ELR (cell line): ENCODE measurements at places on chromosomes 1 and 21.

GRCh38 chr1:78464449-78464891 is 26.3 kb upstream of the PTGFR start:
- DNase-seq: peak; percentile 22

- peak; percentile 95 for DNase-seq
Observed at GRCh38 chr1:218660678-218661053, 315.5 kb downstream of the TGFB2 start.

- DNase-seq: no peak
Observed at GRCh38 chr1:209455661-209456358, 127.7 kb upstream of the CAMK1G start.

GRCh38 chr1:178538192-178538916 is 25.4 kb downstream of the TEX35 start:
- peak; percentile 92 for DNase-seq

- no peak for DNase-seq
Observed at GRCh38 chr1:157237981-157238380, 99.8 kb upstream of the ETV3 start.

- peak; percentile 50 for DNase-seq
Observed at GRCh38 chr1:230067871-230068620, 1.0 kb downstream of the GALNT2 start.

DNA sequence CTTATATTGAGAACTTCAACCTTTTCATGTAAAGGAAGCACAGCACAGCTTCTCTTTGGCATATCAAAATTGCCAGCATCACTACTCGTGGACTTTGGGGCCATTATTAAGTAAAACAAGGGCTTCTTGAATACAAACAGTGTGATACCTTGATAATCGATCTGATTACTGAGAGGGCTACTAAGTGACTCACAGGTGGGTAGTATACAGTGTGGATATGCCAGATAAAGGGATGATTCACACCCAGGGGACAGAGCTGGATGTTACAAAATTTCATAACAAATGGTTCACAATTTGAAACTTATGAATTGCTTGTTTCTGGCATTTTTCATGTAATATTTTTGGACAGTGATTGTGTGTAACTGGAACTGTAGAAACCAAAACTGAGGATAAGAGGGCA is 15.4 kb downstream of the HDAC1 start:
- peak; percentile 59 for DNase-seq

GRCh38 chr1:165222580-165222979 is 133.9 kb downstream of the LMX1A start:
- no peak for DNase-seq

DNA sequence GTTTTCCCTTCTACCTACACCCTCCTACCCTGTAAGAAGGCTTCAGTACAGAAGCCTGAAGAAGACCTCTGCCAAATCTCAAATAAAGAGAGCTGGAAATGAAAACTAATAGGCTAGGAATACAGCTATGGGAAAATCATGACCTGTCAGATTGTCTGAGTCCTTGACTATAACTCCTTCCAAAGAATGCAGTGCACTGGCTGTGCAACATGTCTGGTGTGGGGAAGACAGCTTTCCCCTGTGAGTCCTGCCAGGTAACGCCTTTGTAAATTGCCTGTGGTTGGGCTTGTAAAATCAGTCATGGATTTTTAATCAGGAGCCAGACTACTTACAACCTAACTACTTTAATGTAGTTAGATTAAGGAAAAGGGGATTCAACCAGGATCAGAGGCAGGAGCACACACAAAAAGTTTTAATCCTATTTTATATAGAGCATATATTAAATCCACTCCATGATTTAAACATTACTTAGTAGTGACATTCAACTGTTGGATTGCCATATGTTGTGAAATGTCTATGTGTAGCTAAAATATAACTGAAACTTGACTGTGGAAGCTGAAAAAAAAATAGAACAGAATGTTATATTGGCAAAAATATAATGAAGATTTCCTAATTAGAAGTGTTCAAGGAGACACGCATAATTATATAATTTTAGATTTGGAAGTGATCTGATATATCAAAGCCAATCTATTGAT is 1667.8 kb downstream of the KCNT2 start:
- DNase-seq: no peak

DNA sequence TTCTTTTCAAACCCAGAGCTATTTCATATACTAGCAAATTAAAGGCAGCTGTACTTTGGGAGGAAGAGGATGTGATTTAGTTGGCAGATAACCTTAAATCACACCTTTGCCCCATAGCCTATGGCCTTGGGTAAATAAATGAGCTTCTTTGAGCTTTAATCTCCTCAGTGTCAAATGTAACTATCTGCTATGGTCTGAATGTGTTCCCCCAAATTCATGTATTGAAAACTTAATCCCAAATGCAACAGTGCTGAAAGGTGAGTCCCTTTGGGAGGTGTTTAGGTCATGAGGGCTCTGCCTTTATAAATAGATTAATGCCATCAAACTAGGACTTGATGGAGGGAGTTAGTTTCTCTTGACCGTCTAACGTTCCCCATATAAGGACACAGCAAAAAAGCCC is 85.8 kb downstream of the LTN1 start:
- DNase-seq: no peak

GRCh38 chr1:207998691-207999090 is 87.8 kb upstream of the CD34 start:
- no peak for DNase-seq

DNA sequence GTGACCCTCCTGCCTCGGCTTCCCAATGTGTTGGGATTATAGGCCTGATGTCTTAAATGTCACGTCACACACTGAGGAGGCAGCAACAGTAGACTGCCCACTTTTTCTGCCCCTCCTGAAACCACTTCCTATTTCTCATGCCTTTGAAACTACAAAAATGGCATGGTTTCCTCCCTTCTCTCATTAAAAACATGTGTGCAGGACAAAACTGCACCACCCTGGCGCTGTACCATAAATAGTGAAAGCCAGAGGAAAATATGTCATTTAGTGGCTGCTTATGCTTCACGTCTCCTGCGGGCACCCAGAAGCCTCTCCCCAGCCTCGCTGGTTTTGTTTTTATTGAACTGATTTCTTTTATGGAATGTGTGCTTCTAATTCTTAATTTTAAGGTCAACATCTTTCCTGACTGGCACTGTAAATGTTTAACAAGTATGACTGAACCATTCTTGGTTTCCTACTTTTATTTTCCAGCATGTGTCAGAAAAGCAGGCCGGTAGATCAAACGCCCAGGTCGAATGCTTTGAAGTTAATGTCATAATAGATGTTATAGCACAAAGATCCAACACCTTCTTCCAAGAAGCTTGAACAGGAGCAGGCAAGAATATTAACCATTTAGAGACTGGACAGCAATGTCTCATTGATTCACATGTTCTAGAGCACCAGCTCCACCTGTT is 59.6 kb upstream of the C1orf87 start:
- peak; percentile 90 for DNase-seq

DNA sequence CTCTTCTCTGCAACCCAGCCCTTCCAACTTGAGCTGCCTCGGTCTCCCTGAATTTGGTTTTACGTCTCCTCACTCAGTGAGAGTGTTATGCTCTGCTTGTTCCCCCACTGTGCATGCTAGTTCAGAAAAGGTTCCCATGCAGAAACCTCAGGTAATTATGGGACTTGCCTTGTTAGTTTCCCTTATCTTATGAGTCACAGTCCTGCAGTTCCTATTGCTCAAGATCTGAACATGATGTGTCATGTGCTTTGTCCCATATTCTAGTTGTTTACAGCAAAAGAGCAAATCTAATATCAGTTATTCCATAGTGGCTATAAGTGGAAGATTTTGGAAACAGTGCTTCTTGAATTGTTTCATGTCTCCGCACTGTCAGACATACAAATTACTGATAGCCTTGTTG is 74.4 kb downstream of the DUSP10 start:
- DNase-seq: peak; percentile 83

DNA sequence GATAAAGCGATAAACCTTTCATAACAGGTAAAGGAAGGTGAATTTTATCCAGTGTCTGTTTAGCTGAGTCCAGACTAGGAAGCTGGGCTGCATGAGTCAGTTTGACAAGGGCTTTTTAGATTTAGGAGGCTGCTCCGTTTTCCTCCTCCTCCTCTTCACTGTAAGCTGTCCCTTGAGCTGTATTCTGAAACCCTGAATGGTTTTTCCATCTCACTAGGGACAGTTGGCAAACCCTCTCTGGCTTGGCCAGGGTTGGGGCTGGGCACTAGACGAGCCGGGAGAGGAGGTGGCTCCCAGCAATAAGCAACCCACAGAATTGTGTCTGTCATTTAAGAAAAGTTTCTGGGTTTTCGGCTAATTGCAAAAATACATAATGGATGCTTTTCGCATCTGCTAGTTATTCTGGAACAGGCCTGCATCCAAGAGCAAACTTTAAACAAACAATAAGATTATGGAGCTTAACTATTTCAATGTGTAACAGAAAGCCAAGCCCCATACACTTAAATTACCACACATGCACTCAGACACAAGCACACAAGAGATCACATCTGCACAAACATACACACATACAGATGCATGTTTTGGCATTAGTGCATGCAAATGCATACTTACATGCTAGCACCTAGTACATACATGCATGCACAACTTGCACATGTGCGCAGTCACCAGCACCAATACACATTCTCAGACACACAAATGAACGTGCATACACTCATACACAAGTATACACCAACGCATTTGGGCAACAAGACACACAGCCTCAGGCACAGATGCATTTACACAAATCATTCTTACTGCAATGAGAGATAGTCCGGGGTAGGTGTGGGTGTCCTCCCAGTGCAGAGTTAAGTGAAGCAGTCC is 27.8 kb upstream of the FOXE3 start:
- no peak for DNase-seq

GRCh38 chr1:223642237-223642636 is 23.3 kb downstream of the CAPN8 start:
- no peak for DNase-seq

GRCh38 chr1:1157914-1158710 is 15.6 kb upstream of the TTLL10 start:
- peak; percentile 26 for DNase-seq

DNA sequence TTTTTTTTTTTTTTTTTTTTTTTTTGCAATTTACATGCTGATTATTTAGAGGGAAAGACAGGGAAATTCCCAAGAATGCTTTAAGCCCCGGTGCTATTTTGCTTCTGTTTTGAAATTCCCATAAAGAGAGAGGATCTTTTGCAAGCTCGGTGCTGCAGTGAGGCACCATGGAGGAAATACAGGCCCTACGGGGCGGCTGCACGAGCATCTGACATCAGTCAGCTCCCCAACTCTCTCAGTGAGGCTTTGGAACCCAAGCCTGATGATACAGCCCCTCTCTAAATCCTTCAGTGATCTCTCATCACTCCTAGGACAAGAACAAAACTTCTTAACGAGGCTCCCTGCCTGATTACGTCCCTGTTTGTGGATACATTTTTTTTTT is 791 bp upstream of the CHI3L1 start:
- no peak for DNase-seq

DNA sequence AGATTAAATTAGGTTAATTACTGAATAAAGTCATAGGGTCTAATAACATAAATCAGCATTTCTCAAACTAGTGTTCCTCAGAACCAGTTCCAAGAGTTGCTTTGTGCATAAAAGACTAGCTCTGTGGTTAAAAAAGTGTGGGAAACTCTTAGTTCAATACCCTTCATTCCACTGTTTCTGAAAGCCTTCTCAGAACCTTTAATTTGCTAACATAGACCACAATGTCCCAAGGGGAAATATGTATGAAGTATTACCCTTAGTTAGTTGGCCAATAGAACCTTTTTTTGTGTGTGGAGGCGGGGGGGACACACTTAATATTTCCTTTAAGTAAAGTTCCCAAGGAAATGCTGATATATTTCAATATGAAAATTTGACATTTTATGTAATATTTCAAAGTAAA is 20.4 kb downstream of the ODF2L start:
- no peak for DNase-seq

DNA sequence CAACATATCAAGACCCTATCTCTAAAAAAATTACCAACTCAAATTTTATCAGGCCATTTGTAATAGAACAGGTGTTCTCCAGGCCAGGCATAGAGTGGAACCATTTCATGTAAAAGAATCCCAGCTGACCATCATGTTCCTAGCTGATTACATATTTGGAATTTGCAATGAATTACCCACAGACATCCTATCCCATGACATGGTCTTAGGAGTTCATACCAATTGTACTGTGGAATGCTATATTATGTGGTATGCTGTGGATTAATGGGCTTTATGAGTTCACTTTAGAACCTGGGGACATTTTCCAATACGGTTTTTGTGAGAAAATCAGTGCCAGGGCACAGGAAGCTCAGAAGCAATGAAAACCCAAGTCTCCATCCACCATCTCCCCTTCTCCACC is 110.3 kb downstream of the ZNF281 start:
- DNase-seq: no peak

- peak; percentile 5 for DNase-seq
Observed at GRCh38 chr1:104064399-104064798, 314.7 kb downstream of the AMY1C start.

- DNase-seq: no peak
Observed at GRCh38 chr1:39671433-39671792, 494 bp downstream of the NT5C1A start.

- peak; percentile 65 for DNase-seq
Observed at GRCh38 chr1:2229911-2230731, 2.0 kb downstream of the SKI start.

GRCh38 chr1:211279340-211279739 is 20.2 kb downstream of the RCOR3 start:
- no peak for DNase-seq

GRCh38 chr1:229181419-229181818 is 89.5 kb upstream of the RAB4A start:
- DNase-seq: no peak

DNA sequence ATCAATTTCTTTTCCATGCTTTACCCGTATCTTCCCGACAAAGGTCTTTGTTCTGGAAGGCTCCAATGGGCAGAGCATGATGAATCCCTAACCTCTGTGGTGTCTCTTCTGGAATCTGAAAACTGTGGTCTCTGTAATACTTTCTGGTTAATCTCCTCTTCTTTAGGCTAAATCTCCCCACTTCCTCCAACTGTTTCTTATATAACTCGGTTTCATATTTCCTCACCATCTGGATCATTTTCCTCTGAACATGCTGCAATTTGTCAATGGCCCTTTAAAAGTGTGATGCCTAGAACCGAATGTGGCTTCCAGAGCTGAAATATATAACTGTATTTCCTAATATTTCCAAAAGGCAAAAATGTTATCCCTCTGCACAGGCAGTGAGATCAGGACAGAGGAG is 66.1 kb downstream of the ALG14 start:
- no peak for DNase-seq

- no peak for DNase-seq
Observed at GRCh38 chr1:62180639-62181038, 14.0 kb upstream of the L1TD1 start.

GRCh38 chr1:48048064-48048463 is 50.9 kb upstream of the TRABD2B start:
- peak; percentile 2 for DNase-seq

- DNase-seq: peak; percentile 92
Observed at GRCh38 chr1:228087771-228088251, 5.3 kb downstream of the ARF1 start.

GRCh38 chr1:15835205-15835740 is 12.2 kb upstream of the SPEN start:
- DNase-seq: no peak

DNA sequence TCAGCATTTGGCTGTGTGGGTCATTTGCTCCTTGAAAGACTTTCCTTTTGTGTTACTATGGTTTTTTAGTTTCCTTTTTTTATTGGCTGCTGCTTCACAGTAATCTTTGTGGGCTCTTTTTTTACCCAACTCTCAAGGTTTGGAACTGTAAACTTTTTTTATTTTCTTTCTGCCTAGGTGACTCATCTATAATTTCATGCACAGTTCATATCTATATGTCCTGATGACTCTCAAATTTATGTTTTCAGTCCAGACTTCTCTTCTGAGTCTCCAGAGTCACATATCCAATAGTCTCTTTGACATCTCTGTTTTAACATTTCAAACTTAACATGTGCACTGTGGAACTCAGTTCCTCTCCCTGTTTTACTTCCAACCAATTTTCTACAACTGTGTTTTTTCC is 83.4 kb downstream of the ATF6 start:
- no peak for DNase-seq
